Activated naive CD8-positive, alpha-beta T cell treated with anti-CD3 and anti-CD28 coated beads, Interleukin-2, amount 50 U/mL, for 24 hours (primary cell): ENCODE measurements at places on chromosomes 11 and 22.

DNA sequence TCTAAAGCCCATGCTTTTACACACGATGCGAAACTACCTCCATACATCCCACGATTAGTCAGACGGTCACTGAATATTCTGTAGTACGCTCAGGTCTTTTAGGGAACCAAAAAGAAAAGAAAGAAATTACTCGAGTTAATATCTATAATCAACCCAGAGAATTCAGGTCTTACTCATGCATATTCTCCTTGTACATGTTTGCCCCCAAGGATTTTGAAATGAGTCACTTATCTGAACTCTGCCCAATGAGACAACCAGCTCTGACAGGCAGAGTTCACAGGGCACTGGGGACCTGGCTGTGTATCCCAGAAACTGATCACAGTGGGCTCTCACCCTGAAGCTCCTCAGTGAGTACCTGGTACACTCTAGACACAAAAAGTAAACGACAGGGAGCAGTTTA lies 29.2 kb downstream of the RASSF10 start:
- H3K27me3 ChIP-seq = peaks cover 8% of the 10 kb centered on the region
- H3K4me3 ChIP-seq = no peak overlapping the region
- no peak for DNase-seq
- no peaks in the 10 kb centered on the region for H3K36me3 ChIP-seq
- no peak overlapping the region for H3K27ac ChIP-seq
- H3K4me1 ChIP-seq = no peaks in the 10 kb centered on the region

GRCh38 chr11:1041149-1041467 lies 4.6 kb upstream of the MUC6 start:
- no peaks in the 10 kb centered on the region for H3K4me1 ChIP-seq
- no peak overlapping the region for H3K4me3 ChIP-seq
- DNase-seq = no peak
- H3K36me3 ChIP-seq = no peaks in the 10 kb centered on the region
- no peak overlapping the region for H3K27ac ChIP-seq

GRCh38 chr11:112612250-112612849 lies 348.9 kb upstream of the NCAM1 start:
- no peak overlapping the region for H3K4me3 ChIP-seq
- no peak for DNase-seq
- H3K4me1 ChIP-seq = no peaks in the 10 kb centered on the region
- H3K27ac ChIP-seq = no peak overlapping the region
- H3K36me3 ChIP-seq = no peaks in the 10 kb centered on the region
- peaks cover 4% of the 10 kb centered on the region for H3K27me3 ChIP-seq

DNA sequence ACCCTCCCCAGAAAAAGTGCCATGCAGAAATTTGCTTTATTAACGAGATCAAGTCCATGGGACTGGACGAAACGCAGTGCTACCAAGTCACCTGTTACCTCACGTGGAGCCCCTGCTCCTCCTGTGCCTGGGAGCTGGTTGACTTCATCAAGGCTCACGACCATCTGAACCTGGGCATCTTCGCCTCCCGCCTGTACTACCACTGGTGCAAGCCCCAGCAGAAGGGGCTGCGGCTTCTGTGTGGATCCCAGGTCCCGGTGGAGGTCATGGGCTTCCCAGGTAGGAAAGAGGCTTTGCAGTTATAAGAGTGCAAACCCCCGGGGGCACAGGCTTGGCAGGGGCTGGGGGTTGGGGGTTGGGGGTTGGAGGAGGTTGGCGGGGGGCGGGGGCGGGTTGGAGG lies 4.2 kb downstream of the APOBEC3H start:
- DNase-seq = no peak
- no peaks in the 10 kb centered on the region for H3K27me3 ChIP-seq
- no peak overlapping the region for H3K4me3 ChIP-seq
- no peaks in the 10 kb centered on the region for H3K36me3 ChIP-seq
- peaks cover 49% of the 10 kb centered on the region for H3K4me1 ChIP-seq

- no peaks in the 10 kb centered on the region for H3K36me3 ChIP-seq
- H3K27ac ChIP-seq = no peak overlapping the region
- DNase-seq = no peak
Measured at GRCh38 chr11:88695689-88696414, 358.3 kb upstream of the CTSC start.

DNA sequence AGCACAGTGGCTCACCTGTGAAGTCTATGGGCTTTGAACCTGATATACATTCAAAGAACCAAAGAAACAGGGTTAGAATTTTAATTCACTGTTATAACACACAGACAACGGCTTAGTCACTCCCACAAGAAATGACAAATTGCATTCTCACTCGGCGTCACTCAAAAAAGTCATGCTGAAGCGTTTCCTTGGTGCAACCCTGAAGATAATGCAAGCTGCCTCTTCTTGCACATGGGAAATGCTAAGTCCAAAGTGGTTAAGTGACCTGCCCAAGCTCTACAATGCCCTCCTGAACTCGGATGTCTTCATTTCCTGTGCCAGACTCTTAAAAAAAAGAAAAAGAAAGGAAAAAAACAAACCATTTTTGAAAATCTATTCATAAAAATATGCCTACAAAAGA lies 10.0 kb downstream of the LGR4 start:
- H3K4me3 ChIP-seq = no peak overlapping the region
- no peaks in the 10 kb centered on the region for H3K4me1 ChIP-seq
- peaks cover 4% of the 10 kb centered on the region for H3K27me3 ChIP-seq
- H3K27ac ChIP-seq = no peak overlapping the region
- DNase-seq = no peak
